ENCODE measurements at places on chromosomes 3 and 15. TPM values are rescaled to one million over a fixed set of nuclear protein-coding genes. Genes with fewer than 3 reads are reported as not detected.
A peak's percentile ranks its signal among the peaks of the same experiment; 100 is the strongest.

DNA sequence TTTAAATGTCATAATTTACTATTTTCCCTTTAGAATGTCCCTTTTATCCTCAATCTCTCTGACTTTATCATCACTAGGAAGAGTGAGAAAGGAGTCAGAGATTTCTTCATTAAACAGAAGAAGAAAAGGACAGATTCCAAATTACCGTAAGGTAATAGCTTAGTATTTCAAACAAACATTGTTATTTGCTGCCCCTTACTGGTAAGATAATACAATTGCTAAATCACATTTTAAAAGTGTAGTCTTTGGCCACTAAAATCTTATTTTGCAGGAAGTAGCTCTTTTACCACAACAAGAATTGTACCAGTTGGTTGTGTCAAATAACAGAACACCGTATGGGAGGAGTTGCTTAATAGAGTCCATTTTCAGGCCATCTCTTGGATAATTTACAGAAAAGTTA lies 53.7 kb downstream of the CGGBP1 start:
- H3K36me3 ChIP-seq = no peaks in the 10 kb centered on the region
- DNase-seq = no peak
- H3K4me3 ChIP-seq = no peak overlapping the region
- no peak overlapping the region for H3K27ac ChIP-seq

- H3K4me1 ChIP-seq = peaks cover 3% of the 10 kb centered on the region
- peaks cover 10% of the 10 kb centered on the region for H3K36me3 ChIP-seq
Measured at GRCh38 chr3:150631515-150632221, 28.5 kb downstream of the SELENOT start.

DNA sequence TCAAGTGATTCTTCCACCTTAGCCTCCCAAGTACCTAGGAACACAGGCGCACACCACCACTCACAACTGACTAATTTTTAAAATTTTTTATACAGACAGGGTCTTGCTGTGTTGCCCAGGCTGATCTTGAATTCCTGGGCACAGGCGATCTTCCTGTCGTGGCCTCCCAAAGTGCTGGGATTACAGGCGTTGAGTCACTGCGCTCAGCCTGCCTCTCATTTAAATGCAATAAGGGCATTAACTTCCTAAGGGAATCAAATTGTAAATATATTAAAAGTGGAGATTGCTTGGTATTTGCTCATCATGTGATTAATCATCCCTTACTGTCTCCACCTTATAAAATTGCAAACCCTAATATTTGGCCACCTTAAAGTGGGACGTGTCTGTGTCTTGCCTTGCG lies 65.2 kb downstream of the PGPEP1L start:
- H3K4me3 ChIP-seq = no peak overlapping the region
- H3K36me3 ChIP-seq = peaks cover 10% of the 10 kb centered on the region
- no peaks in the 10 kb centered on the region for H3K27me3 ChIP-seq

- no peaks in the 10 kb centered on the region for H3K4me1 ChIP-seq
- H3K36me3 ChIP-seq = peaks cover 18% of the 10 kb centered on the region
- H3K27me3 ChIP-seq = no peaks in the 10 kb centered on the region
- no peak for DNase-seq
Measured at GRCh38 chr15:40995656-40996055, 42.4 kb downstream of the CHAC1 start.

DNA sequence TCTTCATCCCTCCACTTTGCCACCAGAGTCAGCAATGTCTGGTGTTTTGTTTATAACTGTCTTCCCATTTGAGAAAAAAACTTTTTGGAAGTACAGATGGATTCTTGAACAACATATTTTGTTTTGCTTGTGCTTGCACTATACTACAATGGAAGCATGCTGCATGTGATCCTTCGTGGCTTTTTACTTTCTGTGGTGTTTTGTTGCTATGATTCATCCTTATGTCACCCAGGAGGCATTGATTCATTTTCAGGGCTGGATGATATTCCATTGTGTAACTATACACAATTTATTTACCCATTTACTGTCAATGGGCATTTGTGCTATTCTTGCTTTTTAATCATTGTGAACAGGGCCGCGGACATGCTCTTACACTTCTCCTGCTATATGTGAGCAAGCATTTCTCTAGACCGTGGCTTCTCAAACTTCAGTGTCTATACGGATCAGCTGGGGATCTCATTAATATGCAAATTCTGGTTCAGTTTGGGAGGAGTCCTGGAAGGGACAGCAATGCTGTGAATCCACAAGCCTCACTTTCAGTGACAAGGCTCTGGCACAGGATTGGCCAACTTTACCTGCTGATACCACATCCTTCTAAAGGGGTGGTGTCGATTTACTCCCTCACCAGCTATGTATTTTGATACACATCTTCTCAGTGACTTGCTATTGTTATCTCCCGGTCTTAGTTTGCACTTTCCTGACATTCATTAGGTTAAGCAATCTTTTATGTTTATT lies 65.9 kb downstream of the POLR2M start:
- no peak overlapping the region for H3K27ac ChIP-seq
- DNase-seq = no peak
- no peaks in the 10 kb centered on the region for H3K27me3 ChIP-seq
- no peaks in the 10 kb centered on the region for H3K36me3 ChIP-seq
- no peaks in the 10 kb centered on the region for H3K4me1 ChIP-seq

DNA sequence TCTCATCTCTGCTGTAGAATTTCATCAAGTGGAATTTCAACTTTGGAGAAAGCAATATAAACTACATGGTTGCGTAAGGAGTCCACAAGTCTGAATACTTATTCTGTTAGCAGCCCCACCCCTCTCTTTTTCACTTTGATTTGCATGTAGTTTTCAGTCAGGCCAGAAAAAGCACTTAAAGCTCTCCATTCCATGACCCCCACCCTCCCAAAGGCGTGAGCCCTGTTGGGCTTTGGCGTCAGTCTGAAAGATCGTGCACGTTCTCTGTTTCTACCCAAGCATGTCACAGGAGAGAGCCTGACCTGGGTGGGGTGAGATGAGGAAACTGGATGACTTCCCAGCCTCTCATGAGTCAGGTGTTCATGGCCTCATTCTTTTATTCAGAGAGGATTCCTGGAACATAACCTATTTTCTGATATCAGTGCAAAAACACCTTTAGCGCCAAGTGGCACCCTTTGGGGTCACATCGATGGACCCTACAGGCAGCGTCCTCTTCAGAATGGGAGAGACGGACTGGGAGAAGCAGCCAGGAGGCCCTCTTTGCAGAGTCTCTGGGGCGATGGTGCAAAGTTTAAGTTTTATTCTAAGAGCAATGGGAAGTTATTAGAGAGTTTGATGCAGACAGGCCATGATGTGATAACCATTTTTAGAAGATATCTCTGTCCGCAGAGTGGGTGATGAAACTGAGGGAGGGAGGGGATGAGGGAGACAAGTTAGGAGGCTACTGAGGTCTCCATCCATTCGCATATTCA lies 55.8 kb downstream of the LSM3 start:
- H3K4me3 ChIP-seq = no peak overlapping the region
- H3K36me3 ChIP-seq = no peaks in the 10 kb centered on the region
- H3K4me1 ChIP-seq = no peaks in the 10 kb centered on the region
- no peaks in the 10 kb centered on the region for H3K27me3 ChIP-seq

GRCh38 chr3:71389911-71390573 lies 193.5 kb downstream of the FOXP1 start:
- H3K4me3 ChIP-seq = no peak overlapping the region
- H3K27me3 ChIP-seq = no peaks in the 10 kb centered on the region
- peaks cover 16% of the 10 kb centered on the region for H3K4me1 ChIP-seq

DNA sequence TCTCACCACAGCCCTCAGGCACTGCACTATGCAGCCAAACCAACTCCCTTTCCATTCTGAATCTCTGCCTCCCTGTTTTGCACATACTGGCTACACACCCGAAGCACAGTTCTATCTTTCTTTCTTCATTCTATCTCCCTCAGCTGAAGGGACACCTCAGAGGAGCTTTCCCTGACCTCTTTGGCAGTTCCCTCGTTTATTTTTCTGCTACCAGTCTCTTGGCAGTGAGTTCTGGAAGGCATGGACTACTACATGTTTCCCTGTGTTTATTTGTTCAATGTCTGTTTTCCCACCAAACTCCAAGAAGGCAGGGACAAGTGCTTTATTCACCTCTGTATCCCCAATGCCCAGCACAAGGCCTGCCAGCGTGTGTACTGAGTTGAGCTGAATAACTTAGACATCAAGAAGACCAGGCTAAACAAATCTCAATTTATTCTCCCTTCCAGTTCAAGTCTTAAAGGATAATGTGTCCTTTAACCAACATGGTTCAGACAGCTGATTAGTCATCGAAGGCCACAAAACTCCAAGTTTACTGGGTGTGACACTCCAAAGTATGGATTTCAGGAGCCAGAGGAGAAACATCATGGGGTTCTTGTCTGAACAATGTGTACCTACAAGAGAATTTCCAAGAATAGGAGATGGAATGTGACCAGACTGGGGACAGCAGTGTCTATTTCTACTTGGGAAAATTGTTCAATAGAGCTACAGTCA lies 260.1 kb upstream of the CTNNB1 start:
- no peaks in the 10 kb centered on the region for H3K36me3 ChIP-seq
- DNase-seq = peak; percentile 7
- peaks cover 21% of the 10 kb centered on the region for H3K4me1 ChIP-seq
- H3K27me3 ChIP-seq = no peaks in the 10 kb centered on the region
- no peak overlapping the region for H3K4me3 ChIP-seq
- peak overlapping the region; percentile 35 for H3K27ac ChIP-seq

DNA sequence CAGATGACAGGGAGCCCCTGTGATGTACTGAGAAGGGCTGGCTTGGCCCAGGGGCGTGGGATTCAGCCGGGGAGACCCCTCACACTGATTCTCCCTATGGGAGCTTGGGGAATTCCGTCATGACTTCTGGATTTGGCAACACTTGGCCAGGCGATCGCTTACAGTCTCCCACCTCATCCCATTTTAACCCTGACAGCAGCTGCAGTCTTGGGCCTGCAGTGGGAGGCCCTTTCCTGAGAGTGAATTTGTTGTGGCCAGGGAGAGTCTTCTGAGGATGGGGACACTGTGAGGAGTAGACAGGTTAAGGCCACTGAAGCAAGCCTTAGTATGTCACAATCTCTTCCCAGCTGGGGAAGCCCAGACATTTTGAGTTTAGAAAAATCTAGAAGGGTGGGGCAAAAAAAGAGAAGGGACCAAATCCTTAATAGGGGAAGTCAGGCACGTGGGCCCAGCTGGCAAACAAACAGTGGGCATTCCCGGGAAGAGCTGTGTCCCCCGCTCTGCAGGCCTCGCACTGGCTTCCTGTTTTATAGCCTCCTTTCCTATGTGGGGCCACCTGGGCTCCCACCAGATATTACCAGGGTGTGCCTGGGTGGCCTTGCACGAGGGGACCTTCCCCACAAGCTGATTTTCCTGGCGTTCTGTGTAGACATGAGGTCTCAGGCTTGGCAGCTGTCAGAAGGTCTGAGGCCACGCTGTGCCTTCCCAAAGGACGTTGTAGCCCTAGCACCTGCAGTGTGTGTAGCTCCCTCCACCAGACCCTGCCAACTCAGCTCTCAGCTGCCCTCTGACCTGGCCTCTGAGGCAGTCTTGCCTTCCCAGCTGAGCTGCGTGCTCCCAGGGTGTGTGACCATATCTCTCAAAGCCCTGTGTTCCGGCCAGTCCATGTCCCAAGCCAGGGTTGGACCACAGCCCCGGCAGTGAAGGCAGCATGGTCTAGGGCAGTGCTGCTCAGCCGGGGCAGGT lies 64.5 kb downstream of the FEM1B start:
- H3K4me1 ChIP-seq = no peaks in the 10 kb centered on the region
- H3K27me3 ChIP-seq = no peaks in the 10 kb centered on the region
- H3K36me3 ChIP-seq = no peaks in the 10 kb centered on the region
- no peak for DNase-seq

GRCh38 chr15:73171711-73172110 lies 119.4 kb downstream of the NEO1 start:
- DNase-seq = no peak
- no peak overlapping the region for H3K27ac ChIP-seq
- H3K4me1 ChIP-seq = no peaks in the 10 kb centered on the region
- H3K4me3 ChIP-seq = no peak overlapping the region

GRCh38 chr3:183328164-183328563 lies 75.1 kb downstream of the B3GNT5 start:
- H3K36me3 ChIP-seq = no peaks in the 10 kb centered on the region
- no peaks in the 10 kb centered on the region for H3K27me3 ChIP-seq
- no peak for DNase-seq
- H3K4me1 ChIP-seq = peaks cover 5% of the 10 kb centered on the region

GRCh38 chr3:133941415-133941821 lies 45.7 kb upstream of the RAB6B start:
- H3K4me3 ChIP-seq = no peak overlapping the region
- H3K4me1 ChIP-seq = peaks cover 18% of the 10 kb centered on the region
- no peaks in the 10 kb centered on the region for H3K36me3 ChIP-seq
- no peak overlapping the region for H3K27ac ChIP-seq
- no peaks in the 10 kb centered on the region for H3K27me3 ChIP-seq

- no peaks in the 10 kb centered on the region for H3K36me3 ChIP-seq
- H3K4me3 ChIP-seq = peak within 1 kb of the TSS; percentile 9
- peak; percentile 95 for DNase-seq
- no peaks in the 10 kb centered on the region for H3K27me3 ChIP-seq
- H3K4me1 ChIP-seq = peaks cover 42% of the 10 kb centered on the region
- H3K27ac ChIP-seq = peak within 1 kb of the TSS; percentile 86
Measured at GRCh38 chr15:84600687-84601554, at the start of gene ZSCAN2. Gene ZSCAN2 (plus strand): TSS chr15:84601009. CDS start chr15:84603928, 2,919 bp downstream.

- H3K4me3 ChIP-seq = no peak overlapping the region
- no peaks in the 10 kb centered on the region for H3K27me3 ChIP-seq
- no peaks in the 10 kb centered on the region for H3K36me3 ChIP-seq
- peaks cover 36% of the 10 kb centered on the region for H3K4me1 ChIP-seq
- H3K27ac ChIP-seq = peak overlapping the region; percentile 60
Measured at GRCh38 chr3:53085476-53085875, 39.6 kb upstream of the SFMBT1 start.

DNA sequence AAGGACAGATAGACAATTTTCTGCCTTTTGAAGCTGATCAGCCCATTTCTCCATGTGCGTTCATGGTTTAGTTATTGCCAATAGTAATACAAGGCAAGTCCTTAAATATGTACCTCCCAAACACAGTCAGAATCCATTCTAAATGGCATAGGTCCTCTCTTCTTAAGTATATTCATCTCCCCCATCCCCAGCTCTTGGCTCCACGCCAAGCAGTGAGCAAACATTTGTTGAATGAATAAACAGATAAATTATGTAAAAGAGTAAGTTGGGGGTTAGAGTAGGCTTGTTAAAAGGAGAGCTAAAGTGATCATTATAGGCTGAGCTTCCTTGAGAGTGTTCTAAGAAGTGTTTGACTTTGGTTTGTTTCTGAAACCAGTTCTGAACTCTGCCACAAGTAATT lies 241.3 kb downstream of the ITPR1 start:
- no peaks in the 10 kb centered on the region for H3K36me3 ChIP-seq
- H3K27me3 ChIP-seq = no peaks in the 10 kb centered on the region
- DNase-seq = no peak
- H3K4me1 ChIP-seq = peaks cover 27% of the 10 kb centered on the region

GRCh38 chr3:74107451-74107850 lies 482.7 kb upstream of the PDZRN3 start:
- no peak for DNase-seq
- no peaks in the 10 kb centered on the region for H3K4me1 ChIP-seq
- peaks cover 3% of the 10 kb centered on the region for H3K27me3 ChIP-seq
- H3K4me3 ChIP-seq = no peak overlapping the region
- no peak overlapping the region for H3K27ac ChIP-seq

DCLK3 gene
- total RNA-seq = not detected

PARP15 gene
- 0.52 TPM for total RNA-seq

DUOX2 gene
- 0.26 TPM for total RNA-seq

Measured in body of pancreas (tissue), 4 donors.